Fibroblast of skin of back (primary cell): ENCODE measurements at places on chromosomes 11 and 22.

GRCh38 chr11:64080390-64080789 lies 44.7 kb downstream of the FLRT1 start:
- no peak for DNase-seq

DNA sequence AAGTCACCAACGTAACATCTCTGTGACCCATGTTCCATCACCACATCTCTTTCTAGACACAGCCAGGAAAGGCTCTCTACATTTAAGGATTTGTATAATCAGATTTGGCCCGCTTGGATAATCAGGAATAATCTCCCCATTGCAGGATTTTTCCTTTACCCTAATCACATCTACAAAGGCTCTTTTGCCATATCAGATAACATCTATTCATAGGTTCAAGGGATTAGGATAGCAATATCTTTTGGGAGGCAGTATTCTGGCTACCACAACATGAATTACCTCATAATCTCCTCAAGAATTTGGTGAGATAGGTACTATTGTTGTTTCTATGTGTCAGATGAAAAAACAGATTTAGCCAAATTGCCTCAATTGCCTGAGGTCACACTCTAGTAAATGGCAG lies 142.8 kb upstream of the UBASH3B start:
- no peak for DNase-seq

DNA sequence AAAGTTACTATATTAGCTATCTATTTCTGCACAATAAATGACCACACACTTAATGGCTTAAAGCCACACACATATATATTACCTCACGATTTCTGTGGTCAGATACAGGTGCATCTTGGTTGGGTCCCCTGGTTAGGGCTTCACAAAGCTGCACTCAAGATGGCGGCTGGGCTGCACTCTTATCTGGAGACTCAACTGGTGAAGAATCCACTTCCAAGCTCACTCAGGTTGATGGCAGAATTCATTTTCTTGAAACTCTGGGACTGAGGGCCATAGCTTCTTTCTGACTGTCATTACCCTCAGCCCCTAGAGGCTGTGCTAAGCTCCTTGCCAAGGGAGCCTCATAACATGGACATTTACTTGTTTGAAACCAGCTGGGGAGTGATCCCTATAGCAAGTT lies 5.1 kb upstream of the MS4A10 start:
- no peak for DNase-seq

DNA sequence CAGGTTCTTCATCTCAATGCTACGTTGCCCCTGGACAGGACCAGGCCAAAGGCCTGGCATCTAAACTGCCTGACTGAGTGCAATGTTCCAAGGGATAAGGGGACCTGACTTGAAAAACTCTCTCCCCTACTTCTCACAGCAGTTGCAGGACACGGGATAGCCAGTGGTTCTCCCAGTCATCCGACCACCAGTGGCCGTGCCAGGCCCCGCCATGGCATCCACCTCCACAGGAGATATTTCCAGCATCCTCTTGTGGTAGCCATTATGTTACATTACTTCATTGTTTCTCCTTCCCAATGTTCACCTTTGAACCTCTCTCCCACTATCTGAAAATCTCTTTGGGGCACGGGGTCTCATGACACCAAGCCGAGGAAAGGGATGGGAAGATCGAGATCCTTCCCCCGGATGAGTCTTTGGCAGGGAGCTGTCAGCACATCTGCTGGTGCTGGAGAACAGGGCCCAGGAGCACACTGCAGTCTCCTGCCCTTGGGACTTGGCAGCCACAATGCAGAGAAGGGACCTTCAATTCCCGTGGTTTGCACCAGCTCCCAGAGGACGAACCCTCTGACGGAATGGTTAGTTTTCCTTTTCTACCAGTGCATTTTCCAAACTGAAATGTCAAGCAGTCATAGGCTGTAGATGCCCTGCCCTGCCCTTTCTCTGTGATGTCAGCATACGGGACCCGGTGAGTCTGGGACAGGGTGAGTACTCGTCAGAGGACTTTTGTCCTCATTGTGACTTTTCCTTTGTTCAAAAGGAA lies 121.2 kb downstream of the ETS1 start:
- peak; percentile 53 for DNase-seq

DNA sequence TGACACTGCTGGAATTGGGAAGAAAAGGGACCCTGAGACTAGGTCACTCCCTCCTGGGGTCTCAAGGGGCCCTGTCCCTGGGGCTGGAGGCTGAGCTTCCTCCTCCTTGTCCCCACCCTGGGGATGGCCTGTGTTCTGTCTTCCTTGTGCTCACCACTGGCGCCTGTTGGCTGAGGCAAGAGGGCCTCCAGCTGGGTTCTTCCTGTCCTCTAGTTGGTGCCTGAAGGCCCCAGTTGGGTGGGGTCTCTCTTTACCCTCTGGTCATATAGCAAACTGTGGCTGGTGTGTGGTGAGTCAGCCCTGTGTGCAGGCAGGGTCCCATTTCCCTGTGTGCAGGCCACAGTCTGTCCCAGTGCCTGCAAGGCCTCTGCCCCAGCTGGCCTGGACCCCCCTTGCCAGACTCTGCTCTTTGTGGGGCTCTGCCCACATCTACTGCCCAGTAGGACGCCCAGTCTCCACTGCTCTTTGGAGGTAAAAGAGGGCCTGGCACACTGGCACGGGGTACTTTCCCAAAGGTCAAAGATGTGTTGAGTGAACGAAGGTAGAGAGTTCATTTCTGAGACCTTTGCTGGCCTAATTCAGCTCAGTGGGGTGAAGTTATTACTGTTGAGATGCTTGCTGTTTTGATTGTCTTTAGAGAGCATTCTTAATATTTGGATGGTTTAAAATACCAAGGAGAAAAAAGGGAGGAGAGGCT lies 55.1 kb upstream of the CLDN5 start:
- peak; percentile 51 for DNase-seq

GRCh38 chr11:68271781-68272608 lies at the start of gene C11orf24:
C11orf24 (minus strand) TSS chr11:68271973; CDS start chr11:68263767, 8,206 bp downstream.
- DNase-seq = peak; percentile 94

- peak; percentile 85 for DNase-seq
These were observed 7.8 kb upstream of the MMP3 start for GRCh38 chr11:102850973-102851745.

DNA sequence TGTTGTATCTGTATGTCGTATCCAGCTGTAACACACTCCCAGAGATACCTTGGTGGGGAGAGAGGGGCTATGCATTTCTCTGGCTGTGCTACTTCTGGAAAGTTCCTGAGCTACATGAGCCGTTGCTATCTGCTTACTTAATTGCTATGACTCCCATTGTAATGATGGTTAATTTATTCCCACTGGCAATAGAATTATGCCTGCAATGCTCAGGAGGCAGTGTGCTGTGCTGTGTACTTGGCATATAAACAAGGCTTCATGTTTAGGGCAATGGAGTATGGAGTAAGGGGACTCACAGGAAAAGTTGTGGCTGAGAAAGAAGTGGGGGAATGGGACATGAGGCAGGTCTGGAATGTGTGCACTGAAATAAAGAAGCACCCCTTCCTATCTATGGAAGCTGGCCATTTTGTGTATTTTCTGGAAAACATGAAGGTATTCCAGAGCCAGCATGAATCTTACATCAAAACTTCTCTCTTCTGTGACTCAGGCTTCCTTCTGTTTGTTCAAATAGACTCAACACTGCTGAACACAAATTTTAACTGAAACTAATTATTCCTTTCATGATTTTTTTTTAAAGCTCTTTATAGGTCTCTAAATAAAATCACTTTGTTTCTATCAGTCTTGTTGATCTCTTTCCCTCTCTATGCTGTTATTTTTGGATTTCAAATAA lies 40.6 kb downstream of the CD44 start:
- peak; percentile 53 for DNase-seq

- DNase-seq = peak; percentile 50
These were observed 551.6 kb downstream of the METTL15 start for GRCh38 chr11:28659716-28660348.

DNA sequence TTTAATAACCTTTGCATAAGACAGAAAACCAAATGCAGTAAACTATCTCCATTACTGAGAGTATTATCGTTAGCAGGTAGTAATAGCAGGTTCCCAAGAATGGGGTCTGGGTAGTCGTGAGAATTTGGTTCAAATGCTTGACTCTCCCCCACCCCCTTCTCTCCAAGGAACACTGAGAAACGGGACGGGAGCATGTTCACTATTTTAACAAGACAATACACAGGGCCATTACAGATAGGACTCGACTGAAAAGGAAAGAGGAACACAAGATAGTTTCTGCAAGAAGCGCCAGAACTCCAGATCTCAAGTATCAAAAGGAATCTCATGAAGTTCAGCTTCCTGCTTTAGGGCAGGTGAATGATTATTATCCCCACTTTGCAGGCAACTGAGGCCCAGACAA lies 27.0 kb downstream of the KMT5B start:
- no peak for DNase-seq

- peak; percentile 57 for DNase-seq
These were observed at the start of gene SCN4B for GRCh38 chr11:118152552-118153471. SCN4B (minus strand) TSS chr11:118152823; CDS start chr11:118152673, 150 bp downstream.

GRCh38 chr11:61007956-61008896 lies 36.7 kb downstream of the CD6 start:
- no peak for DNase-seq

- no peak for DNase-seq
These were observed 3.4 kb downstream of the MS4A10 start for GRCh38 chr11:60788401-60789125.

DNA sequence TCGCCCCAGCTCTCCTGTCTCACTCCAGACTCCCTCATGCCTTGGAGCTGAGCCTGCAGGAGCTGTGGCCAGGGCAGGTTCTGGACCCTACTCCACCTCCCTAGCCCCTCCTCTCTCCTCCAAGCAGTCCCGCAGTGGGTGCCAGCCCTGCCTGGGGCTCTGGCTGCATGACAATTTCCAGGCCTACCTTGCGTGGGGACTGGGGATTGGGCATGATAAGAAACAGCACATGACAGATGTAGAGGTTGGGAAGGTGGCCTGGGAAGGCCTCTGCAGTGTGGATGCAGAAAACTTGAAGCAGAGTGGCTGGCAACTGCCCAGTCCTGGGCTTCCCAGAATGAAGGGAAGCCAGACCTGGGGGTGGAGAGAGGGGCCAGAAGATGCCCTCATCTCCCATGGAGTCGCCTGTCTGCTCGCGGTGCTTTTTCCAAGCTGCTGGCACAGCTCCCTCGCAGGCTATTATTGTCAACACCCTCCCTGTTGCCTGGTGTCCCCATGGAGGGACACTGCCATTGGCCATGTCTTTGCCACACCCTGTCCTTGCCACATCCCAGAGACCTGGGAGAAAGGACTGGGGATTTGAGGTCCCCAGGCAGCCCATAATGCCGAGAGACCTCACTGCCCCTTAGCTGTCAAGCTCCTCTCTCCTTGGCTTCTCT lies 48.9 kb upstream of the CDON start:
- DNase-seq = no peak

- no peak for DNase-seq
These were observed 7.2 kb downstream of the COA4 start for GRCh38 chr11:73869332-73869949.

- no peak for DNase-seq
These were observed 63.7 kb upstream of the NNMT start for GRCh38 chr11:114232400-114233059.

DNA sequence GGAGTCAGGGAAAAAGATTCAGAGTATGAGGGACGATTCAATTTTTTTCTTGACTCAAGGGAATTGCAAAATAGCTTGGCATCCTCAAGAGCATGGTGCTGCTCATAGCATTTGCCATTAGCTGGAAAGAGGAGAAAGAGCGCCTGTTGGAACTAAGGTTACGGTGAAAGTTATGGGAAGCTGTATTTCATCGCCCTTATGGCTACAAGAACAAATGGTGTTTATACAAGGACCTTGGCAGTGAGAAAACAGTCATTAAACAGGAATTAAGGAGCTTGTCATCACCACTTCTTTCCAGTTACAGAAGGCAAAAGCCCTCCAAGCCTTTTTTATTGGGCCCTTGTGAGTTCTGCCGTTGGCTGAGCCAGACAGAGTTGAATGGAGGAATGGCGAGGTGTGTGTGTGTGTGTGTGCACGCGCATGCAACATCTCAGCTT lies 74.2 kb downstream of the ALX4 start:
- no peak for DNase-seq

GRCh38 chr22:22865311-22866072 lies 22.1 kb upstream of the IGLL5 start:
- DNase-seq = no peak

- DNase-seq = no peak
These were observed 4.3 kb upstream of the FLI1 start for GRCh38 chr11:128689591-128689947.

- no peak for DNase-seq
These were observed 237.3 kb downstream of the LARGE1 start for GRCh38 chr22:33682927-33683326.

DNA sequence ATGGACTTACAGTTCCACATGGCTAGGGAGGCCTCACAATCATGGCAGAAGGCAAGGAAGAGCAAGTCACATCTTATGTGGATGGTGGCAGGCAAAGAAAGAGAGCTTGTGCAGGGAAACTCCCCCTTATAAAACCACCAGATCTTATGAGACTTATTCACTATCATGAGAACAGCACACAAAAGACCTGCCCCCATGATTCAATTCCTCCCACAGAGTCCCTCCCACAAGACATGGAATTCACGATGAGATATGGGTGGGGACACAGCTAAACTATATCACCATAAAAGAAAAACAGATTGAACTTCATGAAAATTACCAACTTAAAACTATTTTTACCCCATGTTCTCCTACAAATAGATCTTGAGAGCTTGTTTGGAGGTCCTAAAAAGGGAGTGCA lies 19.6 kb downstream of the ENTHD1 start:
- no peak for DNase-seq

- no peak for DNase-seq
These were observed 7.1 kb upstream of the CDC42EP2 start for GRCh38 chr11:65307298-65308229.
